ENCODE measurements at places on chromosomes 11 and 22.
A peak's percentile ranks its signal among the peaks of the same experiment; 100 is the strongest.

DNA sequence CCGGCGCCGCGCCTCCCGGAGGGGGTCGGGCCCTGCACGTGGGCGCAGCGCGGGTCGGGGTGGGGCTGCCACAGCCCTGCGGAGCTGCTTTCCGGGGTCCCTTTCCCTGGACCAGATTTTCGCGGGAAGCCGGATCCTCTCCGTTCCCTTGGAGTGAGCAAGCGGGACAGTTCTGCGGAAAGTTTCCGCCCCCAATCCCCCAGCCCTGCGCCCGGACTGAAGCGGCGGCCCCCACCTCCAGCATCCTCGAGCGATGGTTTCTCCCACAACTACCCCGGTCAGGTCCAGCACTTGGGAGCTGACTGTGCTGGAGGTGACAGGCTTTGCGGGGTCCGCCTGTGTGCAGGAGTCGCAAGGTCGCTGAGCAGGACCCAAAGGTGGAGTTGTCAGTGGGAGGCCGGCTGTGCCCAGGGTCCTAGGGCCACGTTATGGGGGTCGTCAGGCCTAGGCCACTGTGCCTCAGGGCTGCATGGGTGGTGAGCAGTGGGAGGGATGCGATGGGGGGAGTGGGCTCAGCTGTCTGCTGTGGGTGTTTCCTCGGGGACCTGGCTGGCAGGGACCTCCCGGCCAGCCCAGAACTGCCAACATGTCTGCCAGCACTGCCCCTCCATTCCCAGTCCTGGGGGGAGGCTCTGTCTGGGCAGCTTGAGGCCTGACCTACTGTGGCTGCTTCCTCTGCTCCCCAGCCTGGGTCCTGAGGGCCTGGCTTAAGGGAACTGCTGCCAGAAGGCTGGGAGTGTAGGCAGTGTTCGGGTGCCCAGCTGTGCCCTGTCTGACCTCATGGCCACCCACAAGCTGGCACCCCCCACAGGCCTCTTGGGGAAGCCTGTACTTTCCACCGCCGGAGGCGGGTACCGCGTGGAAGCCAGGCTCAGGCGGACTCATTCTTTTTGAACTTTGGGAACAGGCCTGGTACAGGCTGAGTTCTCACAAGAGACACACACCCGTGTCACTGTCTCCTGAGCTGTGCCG lies 726 bp downstream of the ST3GAL4 start:
- DNase-seq = no peak

DNA sequence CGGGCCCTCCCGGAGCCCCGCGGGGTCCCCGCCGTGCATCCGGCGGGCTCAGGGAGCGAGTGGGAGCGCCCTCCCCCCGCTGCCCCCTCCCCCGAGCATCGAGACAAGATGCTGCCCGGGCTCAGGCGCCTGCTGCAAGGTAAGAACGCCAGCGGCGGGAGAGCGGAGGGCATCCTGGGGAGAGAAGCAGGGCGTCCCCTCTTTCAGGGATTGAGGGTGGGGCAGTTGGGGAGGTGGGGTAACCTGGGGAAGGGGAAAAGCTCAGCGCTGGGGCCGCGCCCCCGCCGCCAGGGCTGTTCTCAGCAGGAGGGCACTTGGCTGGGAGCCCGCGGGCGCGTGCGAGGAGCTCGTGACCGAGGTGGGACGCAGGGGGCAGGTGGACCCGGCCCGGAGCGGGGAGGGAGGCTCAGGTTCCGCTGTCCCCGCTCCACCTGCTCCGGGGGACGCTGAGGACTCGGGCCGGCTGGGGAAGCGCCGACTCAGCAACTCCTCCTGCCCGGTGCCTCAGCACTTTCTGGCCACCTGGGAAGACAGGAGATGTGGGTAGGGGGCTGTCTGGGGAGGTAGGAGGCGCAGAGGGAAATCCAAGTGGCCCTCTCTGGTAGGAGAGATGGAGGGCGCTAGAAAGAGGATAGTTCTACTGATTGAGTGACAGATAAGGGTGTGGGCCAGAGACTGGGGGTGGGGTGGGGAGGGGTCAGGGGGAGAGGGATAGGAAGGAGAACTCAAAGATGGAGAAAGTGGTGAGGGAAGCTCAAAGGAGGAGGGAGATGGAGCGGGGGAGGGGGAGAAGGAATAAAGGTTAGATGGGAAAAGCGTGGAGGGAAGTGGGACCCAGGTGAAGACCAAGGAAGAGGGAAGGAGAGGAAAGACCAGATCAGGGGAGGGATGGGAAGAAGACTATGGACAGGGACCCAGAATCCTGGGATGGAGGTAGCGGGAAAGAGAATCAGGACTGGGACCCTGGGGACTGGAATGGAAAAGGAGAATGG lies 726 bp downstream of the RTN4RL2 start:
- no peak for DNase-seq

GRCh38 chr11:29005401-29005980 lies 897.3 kb downstream of the METTL15 start:
- DNase-seq = no peak

DNA sequence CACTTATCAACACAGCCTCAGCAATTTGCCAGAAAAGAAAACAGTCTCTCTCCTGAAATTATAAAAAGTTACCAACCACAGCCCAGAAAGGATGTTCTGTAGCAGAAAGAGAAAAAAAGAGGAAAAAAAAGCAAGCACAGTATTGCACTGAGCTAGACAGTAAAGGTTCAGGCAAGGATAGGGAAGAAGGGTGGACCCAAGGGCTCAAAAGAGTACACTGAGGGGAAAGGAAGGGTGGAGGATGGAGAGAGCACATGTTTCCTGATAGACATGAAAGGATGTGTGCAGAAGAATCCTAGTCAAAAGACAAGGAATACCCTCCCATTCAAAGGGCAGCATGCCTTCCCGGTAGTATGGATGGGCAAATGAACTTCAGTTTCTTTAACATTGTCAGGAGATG lies 59.1 kb downstream of the RRAS2 start:
- DNase-seq = no peak

DNA sequence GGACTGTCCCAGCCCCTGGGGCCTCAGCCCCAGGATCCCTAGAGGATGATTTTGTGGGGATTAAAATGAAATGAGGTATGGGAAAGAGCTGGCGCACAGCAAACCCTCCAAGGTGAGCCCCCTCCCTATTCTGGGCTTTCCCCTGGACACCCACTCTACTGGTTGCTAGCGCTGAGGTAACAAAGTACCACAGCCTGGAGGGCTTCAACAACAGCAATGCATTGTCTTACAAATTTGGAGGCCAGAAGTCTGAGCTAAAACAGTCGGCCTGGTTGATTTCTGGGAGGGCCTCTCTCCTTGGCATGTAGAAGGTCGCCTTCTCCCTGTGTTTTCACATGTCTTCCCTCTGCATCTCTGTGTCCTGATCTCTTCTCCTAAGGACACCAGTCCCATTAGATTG lies 913.6 kb downstream of the NTM start:
- no peak for DNase-seq

DNA sequence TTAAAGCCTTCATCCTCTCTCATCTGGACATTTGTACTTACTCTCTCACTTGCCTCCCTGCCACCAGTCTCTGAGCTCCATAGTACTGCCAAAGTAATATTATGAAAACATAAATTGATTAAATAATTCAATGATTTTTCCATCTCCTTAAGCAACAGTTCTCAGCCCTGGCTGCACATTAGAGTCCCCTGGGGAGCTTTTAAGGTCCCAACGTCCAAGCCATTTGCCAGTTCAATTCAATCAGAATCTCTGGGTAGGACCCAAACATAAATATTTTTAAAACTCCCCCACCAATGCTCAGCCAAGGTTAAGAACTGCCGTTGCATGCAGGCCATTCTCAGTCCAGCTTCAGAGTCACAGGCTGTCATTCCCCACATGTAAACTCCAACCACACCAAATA lies 114.4 kb upstream of the BMAL1 start:
- no peak for DNase-seq

- DNase-seq = no peak
These were observed 309.3 kb downstream of the SOX6 start for GRCh38 chr11:16047073-16047472.

- no peak for DNase-seq
These were observed 39.7 kb upstream of the TTLL12 start for GRCh38 chr22:43226377-43227238.

DNA sequence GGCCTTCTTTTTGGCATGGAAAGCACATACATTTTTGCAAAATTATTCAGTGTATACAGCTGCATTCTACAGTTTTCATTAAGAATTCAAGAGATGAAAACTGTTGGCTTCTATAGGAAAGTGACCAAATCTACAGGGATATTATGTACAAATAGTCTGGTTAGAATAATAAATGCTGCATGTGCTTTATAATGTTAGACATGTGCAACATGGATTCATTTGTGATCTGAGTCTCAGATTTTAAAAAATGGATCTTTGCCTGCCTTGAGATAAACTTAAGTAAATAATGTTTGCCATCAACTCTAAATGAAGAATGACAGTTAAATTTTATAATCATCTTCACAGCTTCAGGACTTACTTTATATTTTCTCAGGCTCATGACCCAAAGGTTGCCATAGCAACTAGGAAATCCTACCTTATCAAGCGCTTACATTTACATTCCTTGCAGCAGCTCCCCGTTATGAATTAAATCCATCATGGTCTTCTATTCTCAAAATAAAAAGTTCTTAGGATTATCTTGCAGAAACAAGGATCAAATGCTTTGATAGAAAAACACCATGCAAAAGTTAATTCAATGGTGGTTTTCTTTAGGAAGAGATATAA lies 200.2 kb downstream of the CADM1 start:
- DNase-seq = no peak

DNA sequence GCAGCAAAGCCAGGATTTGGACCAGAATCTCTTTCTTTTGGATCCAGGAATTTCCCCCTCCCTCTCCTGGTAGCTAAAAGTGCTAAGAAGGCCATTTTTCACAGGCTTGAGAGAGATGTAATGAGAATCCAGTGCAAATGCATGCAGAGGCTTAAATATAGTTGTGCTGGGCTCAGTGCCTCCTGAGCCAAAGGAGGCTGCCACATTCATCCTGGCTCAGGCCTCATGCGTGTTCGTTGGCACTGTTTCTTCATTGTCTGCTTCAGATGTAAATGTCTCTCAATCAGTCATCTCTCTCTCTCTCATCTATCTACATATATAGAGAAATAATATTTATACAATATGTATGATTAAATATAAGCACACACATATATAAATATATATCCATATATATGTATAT lies 83.6 kb downstream of the INSC start:
- no peak for DNase-seq

- no peak for DNase-seq
These were observed 17.8 kb upstream of the WNT7B start for GRCh38 chr22:45994491-45995404.

- no peak for DNase-seq
These were observed 5.0 kb upstream of the OR52E6 start for GRCh38 chr11:5846701-5847100.

DNA sequence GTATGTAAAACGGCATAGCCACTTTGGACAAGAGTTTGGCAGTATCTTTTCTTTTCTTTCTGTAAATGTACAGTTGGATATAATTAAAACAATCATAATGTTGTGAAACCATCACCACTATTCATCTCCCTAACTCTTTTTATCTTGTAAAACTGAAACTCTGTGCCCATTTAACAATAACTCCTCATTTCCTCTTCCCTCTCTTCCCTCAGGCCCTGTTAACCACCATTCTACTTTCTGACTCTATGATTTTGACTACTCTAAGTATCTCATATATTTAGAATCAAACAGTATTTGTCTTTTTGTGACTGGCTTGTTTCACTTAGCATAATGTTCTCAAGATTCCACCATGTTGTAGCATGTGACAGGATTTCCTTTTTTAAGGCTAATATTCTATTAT lies 10.2 kb downstream of the SCUBE2 start:
- no peak for DNase-seq

- no peak for DNase-seq
These were observed 117.4 kb downstream of the SGSM3 start for GRCh38 chr22:40487663-40488249.

GRCh38 chr11:121110871-121111724 lies 10.1 kb downstream of the TECTA start:
- DNase-seq = no peak

GRCh38 chr11:44950031-44950624 lies 555 bp downstream of the TP53I11 start:
- DNase-seq = no peak

- peak; percentile 86 for DNase-seq
These were observed 7.7 kb downstream of the SLC25A18 start for GRCh38 chr22:17570851-17571631.

DNA sequence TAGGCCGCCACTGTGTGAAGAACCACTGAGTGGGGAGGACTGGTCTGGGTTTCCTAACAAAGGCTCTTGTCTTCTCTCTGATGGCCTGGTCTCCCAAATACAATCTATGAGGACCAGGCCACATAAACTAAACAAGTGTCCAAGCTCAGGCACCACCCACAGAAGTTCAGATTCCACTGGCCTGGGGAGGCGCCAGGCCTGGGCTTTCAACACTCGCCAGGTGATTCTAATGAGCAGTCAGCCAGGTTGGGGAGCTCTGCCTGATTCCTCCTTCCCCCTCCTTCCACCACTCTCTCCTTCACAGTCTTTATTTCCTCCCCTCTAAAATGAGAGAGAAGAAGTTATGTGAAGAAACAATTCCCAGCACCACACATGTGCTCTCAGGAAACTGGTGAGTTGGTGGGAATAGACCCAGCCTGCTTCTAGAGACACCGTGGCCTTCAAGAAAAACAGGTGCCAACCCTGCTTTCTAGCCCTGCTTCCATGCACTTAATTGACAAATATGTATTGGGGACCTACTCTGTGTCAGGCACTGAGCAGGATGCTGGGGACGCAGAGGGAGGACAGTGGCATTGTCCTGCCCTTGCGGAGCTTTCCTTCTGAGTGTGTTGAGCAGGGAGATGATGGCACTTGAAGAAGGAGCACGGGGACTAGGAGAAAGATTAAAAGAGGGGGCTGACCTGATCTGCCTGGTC lies 242.5 kb downstream of the TENM4 start:
- no peak for DNase-seq

GRCh38 chr11:127993788-127994187 lies 593.6 kb downstream of the ETS1 start:
- no peak for DNase-seq

- DNase-seq = no peak
These were observed 22.8 kb downstream of the JAML start for GRCh38 chr11:118201966-118202365.

GRCh38 chr11:124078591-124078990 lies 36.7 kb upstream of the VWA5A start:
- no peak for DNase-seq

DNA sequence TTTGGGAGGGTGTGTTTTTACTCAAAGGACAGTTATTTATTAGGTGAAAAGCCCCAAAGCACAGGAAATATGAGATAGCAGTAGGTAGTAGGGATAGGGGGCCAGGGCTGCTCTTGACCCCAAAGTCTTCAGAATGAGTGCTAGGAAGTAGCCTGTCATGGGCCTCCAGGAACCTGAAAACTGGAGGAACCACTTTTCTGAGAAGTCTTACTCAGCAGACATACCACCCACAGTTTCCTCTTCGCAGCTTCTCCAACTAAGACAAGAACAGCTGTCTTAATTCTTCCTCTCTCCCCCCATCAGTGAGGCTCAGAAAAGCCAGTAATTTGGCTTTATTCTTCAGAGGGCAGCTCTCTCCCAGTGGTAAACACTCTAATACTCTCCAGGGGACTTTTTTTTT lies 84.0 kb upstream of the CTSC start:
- no peak for DNase-seq

Data from non-pigmented ciliary epithelial cell (primary cell).